Mucosa of descending colon (tissue), 3 donors: ENCODE measurements at places on chromosomes 5 and 9.

GRCh38 chr5:168209997-168210396, 81.4 kb upstream of the WWC1 start:
- DNase-seq = no peak

- DNase-seq = no peak
These were observed 54.1 kb upstream of the ABL1 start for GRCh38 chr9:130780865-130781504.

GRCh38 chr9:20925256-20926045, 106.0 kb downstream of the HACD4 start:
- no peak for DNase-seq

GRCh38 chr5:122683631-122684030, 91.2 kb upstream of the SNX2 start:
- DNase-seq = no peak

DNA sequence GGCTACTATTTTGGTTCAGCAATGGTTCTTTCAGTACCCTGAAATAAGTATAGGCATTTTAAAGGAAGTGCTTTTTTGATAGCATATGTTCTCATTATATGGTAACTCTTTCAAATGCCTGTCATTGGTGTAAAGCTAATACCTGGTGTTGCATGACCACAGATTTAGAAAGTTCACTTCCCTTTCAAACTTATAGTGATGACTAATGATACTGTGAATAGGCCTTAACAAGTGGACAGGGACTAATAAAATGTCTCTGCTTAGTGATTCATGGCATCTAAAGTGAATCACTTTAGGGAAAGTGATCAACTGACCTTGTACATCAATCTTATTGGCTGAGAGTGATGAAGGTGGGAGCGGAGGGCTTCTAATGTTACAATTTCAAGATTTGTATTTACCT, 21.6 kb downstream of the MRPL22 start:
- no peak for DNase-seq

- DNase-seq = no peak
These were observed 6.5 kb downstream of the HK3 start for GRCh38 chr5:176892663-176893062.

DNA sequence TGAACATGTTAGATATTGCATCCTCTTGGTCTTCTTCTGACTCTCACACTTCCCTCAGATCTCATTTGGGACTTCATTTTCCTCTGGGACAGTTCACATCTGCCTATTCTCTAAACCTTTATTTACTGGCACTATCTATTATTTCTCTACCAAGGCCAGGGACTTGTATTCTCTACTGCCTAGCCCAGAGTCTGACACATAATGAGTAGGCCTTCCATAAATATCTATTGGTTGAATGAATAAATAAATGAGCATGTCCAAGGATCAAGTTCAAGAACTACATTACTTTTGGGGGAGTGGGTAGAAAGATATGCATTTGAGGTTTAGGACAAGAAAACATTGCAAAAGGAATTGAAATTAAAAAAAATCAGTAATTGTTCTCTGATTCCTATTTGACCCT, 250.3 kb downstream of the TRIM32 start:
- no peak for DNase-seq

DNA sequence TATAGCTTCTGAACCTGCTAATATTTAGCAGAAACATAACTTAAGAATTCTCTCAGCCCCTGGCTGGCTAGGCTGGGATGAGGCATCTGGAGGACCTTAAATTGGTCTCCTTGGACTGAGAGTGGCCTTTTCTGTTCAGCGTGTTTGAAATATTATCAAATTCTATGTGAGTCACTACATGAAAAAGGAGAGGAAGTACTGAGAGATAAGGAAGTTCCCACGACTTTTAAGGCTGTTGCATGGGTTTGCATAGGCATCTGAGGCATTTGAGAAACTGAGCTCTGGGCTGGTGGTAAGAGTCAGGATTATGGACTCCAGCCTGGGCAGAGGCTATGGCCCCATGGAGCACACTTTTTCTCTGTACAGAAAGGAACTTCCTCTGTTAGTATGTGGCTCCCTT, 816.2 kb upstream of the GRAMD2B start:
- DNase-seq = no peak

DNA sequence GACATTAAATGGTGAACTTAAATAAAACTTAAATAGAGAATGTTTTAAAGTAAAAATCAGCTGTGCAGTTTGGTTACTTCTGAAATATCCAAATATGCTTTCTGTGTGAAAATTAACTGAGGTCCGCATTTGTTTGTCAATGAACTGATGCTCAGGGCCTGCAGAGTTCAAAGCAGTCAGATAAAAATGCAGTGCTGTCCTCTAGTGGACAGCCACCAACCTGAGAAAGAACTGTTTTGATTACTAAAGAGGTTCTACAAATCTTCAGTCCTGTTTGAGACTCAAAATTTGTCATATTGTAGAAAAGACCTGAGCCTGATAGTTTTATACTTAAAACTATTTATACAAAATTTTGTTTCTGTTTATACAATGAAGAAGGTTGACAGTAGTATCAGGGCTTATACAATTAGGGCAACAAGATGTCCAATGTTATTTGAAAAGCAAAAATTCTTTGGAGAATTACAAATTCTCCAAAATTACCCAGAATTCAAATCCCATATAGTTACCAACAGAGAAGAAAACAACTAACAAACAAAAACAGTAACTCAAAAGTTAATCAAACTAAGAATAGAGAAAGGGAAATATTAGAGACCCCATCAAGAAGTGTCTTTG, 232.3 kb upstream of the TBCA start:
- no peak for DNase-seq

GRCh38 chr9:32706004-32706724, 70.7 kb upstream of the TAF1L start:
- DNase-seq = no peak

DNA sequence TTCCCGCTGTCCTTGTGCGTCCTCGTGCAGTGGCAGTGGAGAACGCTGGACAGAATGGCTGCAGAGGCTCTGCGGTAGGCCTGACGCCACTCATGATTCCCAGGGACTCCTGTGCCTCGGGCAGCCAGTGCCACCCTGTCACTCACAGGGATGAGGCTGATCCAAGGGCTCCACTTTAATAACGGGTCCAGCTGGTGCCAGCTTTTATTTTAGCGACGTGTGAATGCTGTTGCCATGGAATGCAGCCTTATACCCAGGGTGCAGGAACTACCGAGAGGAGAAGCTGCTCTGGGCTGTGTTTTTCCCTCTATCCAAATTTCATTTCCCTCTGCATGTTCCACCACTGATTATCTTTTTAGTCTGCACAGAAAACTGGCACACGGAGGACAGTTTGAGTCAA, 15.8 kb upstream of the NTNG2 start:
- DNase-seq = no peak

GRCh38 chr5:68555907-68556681, 340.5 kb downstream of the PIK3R1 start:
- no peak for DNase-seq

GRCh38 chr5:88238732-88239131, 29.9 kb downstream of the TMEM161B start:
- DNase-seq = no peak

DNA sequence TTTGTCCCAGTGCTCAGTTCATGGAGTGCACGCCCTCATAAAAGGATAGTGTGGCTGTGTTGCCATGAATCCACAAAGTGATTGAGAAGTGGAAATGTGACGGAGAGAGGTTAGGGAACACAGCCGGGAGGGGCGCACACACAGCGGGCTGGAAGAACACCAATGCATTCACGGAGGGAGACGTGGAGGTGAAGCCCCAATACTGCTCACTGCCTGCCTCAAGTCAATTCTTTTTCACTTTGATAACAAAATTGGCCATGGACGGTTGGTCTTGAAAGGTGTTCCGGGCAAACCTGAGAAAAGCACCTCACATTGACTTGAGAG, 424.1 kb downstream of the MED10 start:
- no peak for DNase-seq

- no peak for DNase-seq
These were observed 19.9 kb downstream of the TLR4 start for GRCh38 chr9:117723986-117724625.

GRCh38 chr9:89992326-89993198, 387.8 kb downstream of the GADD45G start:
- no peak for DNase-seq

DNA sequence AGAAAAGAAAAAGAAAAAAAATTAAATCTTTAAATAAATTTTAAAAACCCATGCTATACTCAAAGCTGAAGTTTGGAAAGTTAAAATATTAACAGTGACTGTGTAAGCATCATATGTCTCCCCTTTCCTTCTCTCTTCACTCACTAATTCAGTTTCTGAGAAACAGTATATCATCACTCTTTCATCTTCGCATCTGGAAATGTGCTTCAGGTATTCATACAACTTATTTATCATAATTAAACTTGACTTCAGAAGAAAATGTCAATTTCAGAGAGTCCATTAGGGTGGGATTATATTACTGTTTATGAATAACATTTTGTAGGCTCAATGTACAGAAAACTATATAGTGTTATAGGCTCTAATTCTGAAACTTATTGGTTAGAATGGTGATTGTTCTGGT, 29.3 kb upstream of the TARS1 start:
- DNase-seq = no peak

DNA sequence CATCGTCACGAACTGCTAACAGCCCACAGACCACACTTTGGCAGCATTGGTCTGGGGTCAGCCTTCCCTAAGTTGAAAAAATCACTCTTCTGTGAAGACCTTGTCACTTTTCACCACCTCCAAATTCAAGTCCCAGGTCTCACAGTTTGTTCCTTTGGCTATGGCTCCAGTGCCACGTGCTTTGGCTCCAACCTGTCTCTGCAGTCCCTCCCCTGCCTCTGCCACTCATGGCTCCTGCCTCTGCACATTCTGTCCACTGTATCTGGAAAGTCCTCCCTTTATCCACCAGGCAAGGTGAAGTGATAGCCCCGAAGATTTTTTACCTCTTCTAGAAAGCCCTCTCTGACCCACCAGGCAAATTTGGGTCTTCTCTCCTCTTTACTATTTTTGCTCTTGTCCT, 5.3 kb downstream of the CKMT2 start:
- DNase-seq = no peak

DNA sequence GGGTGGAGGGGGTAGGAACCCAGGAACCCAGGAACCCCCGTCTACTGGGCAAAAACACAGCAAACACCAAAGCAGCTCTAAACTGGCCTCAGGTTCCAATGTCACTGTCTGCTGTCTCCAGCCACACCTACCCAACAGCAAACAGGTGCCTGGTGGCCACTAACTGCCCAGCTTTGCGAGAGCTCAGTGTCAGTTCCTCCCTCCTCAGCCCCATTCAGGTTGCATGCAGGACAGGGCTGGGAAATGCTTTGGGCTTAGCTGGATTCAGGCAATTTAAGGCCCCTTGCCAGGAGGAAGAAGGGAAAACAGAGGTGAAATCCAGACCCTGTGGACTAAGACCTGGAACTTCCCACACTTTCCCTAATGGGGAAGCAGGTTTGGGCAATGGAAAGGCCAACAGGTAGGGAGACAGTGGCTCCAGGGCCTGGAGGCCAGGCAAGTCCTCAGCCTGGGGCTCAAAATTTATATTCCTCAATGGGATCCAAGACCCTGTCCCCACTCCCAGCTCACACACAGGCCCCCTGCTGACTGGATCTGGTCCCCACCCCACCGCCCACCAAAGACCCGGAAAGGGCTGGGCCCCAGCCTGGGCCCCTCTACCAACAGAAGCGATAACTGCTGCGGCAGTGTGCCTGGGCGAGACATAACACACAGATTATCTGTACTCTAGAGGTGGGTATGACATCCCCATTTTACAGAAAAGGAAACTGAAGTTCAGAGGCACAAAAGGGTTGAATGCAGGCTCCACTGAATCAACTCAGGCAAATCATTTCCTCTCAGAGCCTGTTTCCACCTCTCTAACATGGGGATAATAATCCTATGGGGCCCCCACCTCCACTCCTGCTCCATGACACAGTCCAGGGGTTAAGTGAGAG, 3.5 kb downstream of the EEIG1 start:
- DNase-seq = peak; percentile 70

DNA sequence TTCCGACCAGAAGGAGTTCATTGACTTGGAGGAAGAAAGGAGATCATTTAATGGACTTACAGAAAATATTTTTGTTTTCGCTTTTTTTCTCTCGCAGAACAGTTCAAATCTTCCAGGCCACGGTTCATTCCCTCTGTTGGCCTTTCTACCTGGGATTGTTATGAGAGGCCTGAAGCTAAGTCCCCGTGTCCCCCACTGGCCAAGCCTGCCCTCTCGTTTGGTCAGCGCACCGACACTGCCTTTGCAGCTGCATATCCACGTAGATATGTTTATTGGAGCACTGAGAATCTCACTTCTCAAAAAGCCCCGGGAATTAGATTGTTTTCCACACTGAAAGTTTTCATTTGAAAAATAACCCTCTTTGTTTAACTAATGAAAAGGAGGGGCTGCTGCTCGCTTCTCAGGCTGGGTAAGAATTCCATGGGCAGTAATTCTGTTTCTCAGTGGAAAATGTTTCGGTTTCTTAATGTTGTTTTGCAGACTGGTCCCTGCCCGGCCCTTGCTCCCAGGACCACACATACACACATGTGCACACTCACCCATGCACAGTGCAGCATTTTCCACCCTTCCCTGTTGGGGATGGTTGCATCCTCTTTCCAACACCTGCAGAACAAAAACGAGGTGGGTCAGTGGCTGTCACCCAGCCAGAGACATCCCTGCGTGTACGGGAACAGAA, 655.7 kb downstream of the BNC2 start:
- no peak for DNase-seq

DNA sequence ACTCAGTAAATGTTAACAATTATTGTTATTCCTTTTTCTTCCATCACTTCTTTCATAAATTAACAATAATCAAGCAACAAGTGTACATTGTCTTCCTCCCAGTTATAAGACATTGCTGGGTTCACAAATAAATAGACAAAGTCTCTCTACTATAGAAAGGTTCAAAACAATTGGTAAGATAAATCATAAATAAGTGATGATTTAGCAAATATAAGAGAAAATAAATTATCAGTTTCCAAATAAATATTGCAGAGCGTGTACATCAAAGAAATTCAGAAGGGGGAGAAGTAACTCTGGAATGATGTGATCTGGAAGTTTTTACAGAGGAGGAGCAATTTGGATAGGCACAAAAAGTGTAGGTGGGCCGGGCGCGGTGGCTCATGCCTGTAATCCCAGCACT, 114.2 kb downstream of the BASP1 start:
- no peak for DNase-seq

GRCh38 chr5:126189862-126190261, 233.3 kb upstream of the GRAMD2B start:
- DNase-seq = no peak

- DNase-seq = no peak
These were observed 55.8 kb downstream of the PDCD1LG2 start for GRCh38 chr9:5566054-5566618.

- no peak for DNase-seq
These were observed 42.7 kb downstream of the FBXL17 start for GRCh38 chr5:108339220-108339619.

- DNase-seq = no peak
These were observed 11.7 kb downstream of the MPDZ start for GRCh38 chr9:13267743-13268142.

- DNase-seq = no peak
These were observed 9.0 kb downstream of the RACK1 start for GRCh38 chr5:181234455-181235306.
